ENCODE measurements at places on chromosomes 11 and 22.

GRCh38 chr11:128882451-128882850, 8.7 kb upstream of the KCNJ5 start:
- no peak for DNase-seq

- no peak for DNase-seq
Measured at GRCh38 chr11:77093987-77094840, 8.4 kb upstream of the OMP start.

DNA sequence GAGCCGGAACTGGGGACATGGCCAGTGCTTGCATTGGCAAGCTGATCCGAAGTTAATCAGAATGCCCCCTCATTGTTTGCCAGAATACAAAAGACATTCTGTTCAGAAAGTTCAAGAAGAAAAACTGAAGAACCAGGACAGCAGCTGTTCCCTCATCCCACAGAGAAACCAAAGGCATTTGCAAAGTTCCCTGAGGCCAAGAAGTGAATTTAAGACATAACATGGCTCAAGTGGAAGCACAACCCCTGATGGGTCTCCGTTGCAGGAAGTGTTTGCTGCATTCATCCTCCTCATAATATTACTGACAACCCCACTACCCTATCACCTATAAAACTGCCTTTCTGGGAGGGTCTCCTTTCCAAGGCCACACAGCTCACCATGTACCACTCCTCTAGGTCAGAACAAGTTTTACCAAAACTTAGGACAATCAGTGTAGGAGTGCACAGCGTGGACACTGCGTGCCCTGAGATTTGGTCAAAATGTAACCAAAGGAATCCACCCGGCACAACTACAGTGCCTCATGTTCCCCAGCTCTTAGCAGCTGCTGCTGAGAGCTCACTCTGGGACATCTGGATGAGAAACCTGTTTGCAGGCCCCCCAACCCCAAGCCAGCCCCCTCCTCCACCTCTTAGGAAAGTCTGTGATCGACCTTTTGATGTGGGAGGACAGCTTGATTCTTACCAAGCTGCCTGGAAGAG, 101.6 kb upstream of the AKIP1 start:
- DNase-seq = no peak

- DNase-seq = no peak
Measured at GRCh38 chr11:65452806-65453490, 30.4 kb downstream of the NEAT1 start.

DNA sequence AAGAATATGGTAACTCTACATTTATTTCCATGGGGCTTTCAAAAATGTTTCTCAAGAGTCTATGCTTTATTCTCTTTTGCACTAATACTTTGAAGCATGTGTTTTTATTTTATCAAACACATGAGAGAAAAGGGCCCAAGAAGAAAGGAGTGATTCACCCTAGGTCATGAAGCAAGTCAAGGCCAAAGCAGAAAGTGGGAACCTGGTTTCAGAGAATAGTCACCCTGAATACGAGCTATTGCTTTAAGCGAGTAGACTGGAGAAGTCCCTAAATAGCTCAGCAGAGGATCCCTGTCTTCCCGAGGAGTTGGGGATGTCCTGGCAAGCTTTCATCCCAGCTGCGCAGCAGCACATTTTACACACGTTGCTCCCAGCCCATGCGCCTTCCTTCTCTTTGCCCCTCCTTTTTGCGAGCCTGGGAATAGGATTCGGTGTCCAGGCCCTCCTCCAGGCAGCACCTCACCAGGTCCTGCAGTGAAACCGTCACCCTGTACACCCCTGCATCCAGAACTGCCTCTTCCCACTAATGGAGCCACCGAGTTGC, 19.1 kb downstream of the MPEG1 start:
- no peak for DNase-seq

Data from CD4-positive, alpha-beta T cell treated with Interleukin-2 at 100 ng/mL for 4 hours (primary cell).